ENCODE measurements at places on chromosomes 6 and 20.
A peak's percentile ranks its signal among the peaks of the same experiment; 100 is the strongest.

DNA sequence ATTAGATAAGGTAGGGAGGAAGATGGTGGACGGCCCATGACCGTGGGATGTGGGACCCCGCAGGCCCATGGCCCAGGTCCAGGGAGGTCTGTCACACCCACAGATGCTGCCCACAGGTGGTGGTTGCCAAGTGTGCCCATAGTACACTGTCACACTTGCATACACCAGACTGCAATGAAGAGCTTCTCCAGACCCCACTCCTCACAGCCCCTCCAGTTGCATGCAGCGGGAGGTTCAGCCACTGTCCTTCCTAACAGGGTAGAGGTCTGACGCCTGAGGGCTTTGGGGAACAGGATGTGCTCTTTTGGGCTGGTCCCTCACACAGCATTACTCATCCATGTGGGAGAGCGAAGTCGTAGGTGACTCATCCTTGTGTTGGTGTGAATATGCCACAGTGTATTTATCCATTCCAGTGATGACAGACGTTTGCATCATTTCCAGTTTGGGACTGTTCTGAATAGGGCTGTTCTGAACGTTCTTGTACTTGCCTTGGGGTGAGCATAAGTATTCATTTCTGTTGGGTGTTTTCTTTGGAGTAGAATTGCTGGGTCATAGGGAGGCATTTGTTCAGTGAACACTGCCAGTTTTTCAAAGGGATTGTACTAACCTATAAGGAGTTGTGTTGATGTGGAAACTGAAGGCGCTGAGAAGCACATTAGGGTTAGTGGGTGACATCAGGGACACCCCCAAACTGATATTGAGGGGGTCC, 10.1 kb upstream of the PYGB start:
- DNase-seq, result peak; percentile 100

- DNase-seq, result no peak
Observed at GRCh38 chr6:132096245-132096644, 145.1 kb upstream of the CCN2 start.

- DNase-seq, result no peak
Observed at GRCh38 chr6:10146715-10147451, 268.0 kb downstream of the TFAP2A start.

DNA sequence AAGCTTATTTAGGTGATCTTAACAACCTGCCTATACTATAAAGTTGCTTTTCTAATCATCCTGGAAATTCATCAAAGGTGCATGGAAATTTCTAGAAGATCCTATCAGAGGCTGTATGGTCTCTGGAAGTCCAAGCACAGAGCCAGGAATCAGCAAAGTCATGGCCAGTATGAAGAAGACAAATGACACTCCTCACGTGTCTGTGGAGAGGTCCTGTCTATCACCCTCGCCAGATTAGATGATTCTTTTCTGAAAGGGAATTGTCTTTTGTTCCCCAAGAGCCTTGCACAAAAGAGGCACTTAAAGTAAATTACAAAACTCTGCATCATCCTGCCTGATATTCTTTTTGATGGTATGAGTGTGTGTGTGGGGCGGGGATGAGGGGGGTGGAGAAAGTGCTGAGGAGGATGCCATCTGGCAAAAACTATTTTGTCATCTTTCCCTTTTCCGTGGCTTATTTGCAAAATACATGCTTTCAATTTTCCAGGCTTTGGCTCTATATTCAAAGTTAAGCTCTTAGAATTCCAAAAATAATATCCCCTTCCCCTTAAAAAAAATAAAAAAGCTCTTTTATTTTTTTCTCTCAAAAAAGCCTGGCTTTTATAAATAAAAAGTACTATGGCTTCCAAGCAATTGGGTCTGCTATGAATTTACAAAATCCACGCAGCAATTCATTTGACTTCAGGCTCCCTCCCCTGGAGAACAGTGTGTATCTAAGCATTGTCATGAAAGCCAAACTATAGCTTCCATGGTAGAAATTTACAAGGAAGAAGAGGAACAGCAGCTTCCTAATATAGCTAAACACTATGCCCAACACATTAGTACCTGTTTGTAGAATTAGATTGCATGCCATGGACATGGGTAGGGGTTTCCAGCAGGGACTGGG, 185.2 kb upstream of the ARG1 start:
- no peak for DNase-seq

GRCh38 chr20:55977690-55978459, 27.4 kb downstream of the CBLN4 start:
- DNase-seq, result no peak

- no peak for DNase-seq
Observed at GRCh38 chr6:158418501-158418900, 106.2 kb downstream of the TULP4 start.

GRCh38 chr6:37093728-37094069, 76.3 kb upstream of the PIM1 start:
- no peak for DNase-seq

GRCh38 chr6:89244241-89244985, 27.3 kb upstream of the GABRR1 start:
- no peak for DNase-seq

- no peak for DNase-seq
Observed at GRCh38 chr20:37395921-37396415, 50.0 kb downstream of the SRC start.

GRCh38 chr6:27183060-27183832, 64.3 kb upstream of the PRSS16 start:
- no peak for DNase-seq

GRCh38 chr20:3459881-3460307, 10.9 kb upstream of the ATRN start:
- DNase-seq, result no peak

DNA sequence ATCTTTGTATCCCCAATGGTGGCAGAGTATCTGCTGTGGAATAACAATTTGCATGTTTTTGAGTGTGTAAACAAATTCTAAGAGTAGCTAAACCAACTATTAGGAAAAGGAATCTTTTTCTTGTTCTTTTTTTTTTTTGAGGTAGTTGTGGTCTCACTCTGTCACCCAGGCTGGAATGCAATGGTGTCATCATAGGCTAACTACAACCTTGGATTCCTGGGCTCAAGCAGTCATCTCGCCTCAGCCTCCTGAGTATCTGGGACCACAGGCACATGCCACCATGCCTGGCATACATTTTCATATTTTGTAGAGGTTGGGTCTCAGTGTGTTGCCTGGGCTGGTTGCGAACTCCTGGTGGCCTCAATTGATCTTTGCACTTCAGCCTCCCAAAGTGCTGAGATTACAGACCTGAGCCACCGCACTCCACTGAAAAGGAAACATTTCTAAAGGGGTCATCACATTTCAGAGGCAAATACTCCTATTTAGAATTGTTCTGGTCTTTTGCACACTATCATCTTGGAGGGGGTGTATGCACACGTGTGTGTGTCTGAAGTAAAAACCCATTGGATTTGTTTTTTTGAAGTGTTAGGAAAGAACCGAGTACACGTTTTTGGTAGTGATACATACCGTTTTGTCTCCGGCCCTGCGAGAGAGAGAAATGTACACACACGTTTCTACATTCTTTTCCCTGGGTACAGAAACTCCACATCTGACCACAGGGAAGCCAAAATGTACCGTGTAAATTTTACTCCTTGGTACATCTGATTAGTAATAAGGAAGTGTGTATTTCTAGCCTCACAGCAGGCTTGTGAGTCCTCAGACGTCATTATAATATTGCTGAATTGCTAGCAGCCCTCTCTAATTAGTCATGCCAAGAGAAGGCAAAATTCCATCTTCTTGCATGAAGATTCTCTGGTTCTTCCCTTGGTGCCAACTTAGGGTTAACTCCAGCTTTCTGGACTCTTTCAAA, 183.6 kb downstream of the JARID2 start:
- no peak for DNase-seq

GRCh38 chr20:45011108-45011526, 44.8 kb downstream of the STK4 start:
- peak; percentile 61 for DNase-seq
